ENCODE measurements at places on chromosomes 3 and 15.

DNA sequence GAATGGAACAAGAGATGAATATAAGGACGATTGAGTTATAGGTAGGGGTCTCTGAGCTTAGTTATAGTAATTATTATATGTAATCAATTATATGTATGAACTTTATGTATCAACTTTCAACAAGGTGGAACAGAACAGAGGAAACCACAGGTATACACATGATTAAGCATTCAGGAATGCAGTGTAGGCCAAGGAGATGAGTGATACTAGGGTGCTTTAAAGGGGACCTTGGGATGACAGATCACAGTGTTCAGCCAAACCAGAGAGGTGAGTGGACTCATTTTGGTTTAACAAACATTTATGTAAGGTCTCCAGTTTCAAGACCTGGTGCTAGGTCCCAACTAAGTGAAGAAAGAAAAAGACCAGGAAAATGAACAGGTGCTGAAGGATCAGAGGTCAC lies 895.5 kb downstream of the ROBO2 start:
- DNase-seq: no peak

DNA sequence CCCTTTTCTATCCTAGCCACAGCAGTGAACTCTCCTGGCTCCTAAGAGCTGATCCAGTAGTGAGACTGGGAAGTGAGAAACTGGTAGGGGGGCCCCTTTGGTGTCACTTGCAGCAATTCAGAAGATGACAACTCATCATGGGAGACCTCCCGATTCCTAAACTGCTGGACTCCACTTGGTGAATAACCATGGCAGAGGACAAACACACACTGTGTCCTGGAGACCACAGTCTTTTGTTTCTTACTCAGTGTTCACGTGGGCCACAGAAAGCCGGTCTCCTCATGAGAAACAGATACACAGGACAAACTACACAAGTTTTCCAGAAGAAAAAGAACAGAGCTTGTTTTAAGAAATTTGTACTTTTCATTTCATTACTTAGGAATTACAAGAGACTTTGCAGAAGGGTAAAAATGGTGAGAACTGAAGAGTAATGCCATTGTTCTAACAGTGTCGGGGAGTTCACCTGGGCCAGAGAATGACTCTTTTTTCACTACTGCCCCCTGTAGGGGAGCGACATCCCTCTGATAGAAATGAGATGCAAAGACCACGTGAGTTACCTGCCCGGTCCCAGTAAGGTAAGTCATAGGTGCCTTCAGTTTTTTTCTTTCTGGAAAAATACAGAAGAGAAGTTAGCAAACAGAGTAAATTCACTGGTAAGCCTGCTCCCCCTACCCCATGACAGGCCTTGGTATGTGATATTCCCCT lies 38.1 kb downstream of the ST3GAL6 start:
- no peak for DNase-seq

DNA sequence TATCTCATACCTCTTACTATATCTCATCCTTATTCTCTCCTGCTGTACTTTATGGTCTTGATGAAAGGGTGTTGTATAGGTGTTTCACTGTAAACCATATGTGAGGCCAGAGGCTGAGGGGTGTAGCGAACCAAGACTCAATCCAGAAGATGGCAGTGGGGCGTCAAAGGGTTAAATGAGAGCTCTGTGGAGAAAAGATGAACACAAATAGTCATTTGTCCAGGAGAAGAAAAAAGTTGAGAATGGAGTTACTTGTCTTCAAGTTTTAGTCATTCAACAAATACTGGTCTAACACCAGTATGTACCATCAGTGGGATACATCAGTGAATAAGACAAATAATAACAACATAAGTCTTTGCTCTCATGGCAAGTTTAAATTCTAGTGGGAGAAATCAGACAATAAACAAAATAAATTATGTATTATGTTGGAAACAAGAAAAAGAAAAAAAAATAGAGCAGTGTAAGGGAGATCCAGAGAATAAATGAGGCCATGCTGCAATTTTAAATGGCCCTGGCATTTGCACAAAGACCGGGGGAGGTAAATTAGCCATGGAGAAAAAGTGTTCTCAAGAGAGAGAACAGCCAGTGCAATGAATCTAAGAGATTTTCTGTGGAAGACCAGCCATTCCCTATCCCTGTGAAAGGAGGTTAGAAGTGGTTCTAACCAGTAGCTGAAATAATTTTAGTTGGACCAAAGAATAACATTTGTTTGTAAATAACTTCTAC lies 77.0 kb upstream of the UMPS start:
- DNase-seq: no peak

DNA sequence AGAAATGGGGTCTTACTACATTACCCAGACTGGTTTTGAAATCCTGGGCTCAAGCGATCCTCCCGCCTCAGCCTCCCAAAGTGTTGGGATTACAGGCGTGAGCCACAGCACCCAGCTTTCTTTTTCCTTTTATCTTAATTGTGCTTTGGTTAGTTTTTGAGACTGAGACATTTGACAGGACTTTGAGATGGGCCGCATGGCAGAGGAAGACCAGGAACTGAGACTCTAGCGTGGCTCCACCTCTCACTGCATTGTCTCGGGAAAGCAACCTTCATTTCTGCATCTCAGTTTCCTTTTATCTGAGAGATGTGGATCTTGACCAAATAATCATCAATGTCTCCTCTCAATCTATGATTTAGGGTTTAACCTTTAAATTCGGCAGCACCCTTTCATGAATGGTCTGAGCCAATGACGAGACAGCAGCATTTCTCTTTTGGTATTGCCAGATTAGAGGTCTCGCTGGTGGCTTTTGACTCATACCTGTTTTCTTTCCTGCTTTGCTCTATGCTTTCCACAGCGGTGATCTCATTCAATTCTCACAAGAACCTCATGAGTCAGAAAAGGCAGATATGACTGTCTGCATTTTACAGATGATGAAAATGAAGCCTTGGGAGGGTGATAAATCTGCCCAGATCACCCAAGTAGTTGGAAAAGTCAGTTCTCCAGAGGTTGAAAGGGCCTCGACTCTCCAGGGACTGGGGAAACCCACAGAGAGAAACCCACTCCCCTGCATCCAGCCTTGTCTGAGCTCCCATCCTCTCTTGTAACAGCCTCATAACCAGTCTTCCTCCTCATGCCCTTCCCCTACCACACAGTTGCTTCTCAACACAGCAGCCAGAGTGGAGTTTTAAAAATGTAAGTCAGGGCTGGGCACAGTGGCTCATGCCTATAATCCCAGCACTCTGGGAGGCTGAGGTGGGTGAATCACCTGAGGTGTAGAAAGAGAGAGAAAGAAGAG lies 84.8 kb upstream of the FOXB1 start:
- no peak for DNase-seq

DNA sequence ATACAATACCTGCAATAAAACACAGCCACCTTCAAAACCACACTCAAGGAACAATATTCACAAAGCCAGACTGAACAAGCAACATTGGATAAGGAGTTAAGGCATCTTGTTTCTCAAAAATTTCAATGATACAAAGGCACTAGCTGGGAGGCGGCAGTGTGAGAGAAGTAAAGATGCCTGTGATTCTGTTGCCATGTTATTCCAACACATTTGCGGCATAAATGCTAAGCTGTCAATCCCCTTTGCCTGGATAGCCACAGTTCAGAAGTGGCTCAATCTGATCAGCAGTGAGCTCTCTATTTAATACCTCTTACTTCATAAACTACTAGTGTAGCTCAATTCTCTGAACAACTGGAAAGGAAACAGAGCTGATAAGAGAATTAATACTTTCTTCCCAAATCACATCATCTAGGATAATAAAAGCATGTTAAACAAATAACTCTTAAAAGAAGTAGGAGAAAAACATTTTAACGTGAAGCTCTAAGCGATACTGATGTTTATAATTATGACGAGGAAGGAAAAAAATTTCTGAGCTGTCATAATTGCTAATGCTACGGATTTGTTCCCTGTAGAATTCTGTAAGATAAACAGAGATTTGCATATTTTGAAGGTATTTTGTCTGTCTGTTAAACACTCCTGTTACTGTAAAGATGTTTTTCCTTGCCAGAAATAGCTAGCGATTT lies 358.4 kb downstream of the FOXP1 start:
- DNase-seq: no peak

DNA sequence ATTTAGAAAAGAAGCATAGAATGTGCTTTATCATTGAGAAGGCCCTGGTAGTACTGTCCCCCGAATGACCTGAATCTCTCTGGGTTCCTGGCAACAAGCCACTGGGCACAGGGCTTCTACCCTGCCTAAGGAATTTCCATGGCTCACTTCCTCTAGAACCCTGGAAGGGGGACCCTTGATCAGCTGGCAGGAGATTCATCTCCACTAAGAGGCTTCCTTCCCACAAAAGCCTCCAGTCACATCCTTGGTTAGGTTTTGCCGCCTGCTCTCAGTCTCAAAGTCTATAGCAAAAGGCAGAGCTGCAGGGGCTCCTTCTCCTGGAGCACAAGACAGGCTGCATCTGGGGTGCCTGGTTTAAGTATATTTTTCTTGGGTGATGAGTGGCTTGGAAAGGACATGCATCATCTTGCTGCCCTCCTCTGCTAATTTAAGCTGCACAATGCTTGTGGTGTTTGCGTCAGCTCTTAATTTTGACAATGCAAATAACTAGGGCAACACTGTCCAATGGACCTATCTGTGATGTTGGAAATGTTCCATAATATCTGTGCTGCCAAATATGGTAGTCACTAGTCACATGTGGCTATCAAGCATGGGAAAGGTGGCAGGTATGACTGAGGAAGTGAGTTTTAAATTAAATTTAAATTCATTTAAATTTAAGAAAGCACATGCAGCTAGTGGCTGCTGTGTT lies 33.4 kb upstream of the RARRES1 start:
- DNase-seq: peak; percentile 13

GRCh38 chr15:66752078-66752477 lies 50.0 kb downstream of the SMAD6 start:
- no peak for DNase-seq

GRCh38 chr3:35832140-35832571 lies 192.8 kb downstream of the ARPP21 start:
- no peak for DNase-seq

DNA sequence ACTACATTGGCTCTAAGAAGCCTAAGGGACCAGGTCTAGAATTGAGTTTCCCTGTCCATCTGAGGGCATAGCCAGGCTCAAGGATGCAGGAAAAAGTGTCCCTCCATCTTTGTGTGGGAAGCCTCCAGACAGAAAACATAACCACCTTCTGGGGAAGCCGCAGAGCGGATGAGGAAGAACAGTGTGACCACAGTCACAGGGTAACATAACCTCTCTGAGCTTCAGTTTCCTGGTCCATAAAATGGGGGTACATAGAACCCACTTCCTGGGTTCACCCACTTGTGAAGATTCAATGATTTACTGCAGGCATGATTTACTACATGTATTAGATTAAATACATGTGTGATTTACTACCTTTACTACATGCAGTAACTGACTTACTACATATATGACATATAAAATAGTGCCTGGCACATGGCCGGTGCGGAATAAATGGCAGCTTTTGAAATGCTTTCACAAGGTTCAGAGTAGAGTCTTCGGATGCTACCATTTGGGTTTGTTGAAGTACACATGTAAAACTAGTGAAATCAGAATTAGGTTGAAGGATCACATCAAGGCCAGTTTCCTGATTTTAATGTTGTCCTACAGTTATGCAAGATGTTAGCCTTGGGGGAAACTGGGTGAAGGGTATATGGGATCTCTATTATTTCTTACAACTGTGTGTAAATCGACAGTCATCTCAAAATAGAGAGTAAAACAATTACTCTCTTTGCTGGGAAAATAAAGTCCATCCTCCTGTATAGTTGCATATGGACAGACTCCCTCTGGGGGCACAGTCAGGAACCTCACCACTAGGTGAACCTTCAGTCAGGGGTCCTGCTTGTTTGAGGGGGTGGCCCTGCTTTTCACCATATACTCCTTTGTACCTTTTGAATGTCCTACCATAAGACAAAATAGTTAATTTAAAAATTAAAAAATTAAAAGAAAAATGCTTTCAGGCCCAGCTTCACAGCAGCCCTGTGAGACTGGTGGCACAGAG lies 86.0 kb downstream of the SEMA5B start:
- DNase-seq: peak; percentile 22

DNA sequence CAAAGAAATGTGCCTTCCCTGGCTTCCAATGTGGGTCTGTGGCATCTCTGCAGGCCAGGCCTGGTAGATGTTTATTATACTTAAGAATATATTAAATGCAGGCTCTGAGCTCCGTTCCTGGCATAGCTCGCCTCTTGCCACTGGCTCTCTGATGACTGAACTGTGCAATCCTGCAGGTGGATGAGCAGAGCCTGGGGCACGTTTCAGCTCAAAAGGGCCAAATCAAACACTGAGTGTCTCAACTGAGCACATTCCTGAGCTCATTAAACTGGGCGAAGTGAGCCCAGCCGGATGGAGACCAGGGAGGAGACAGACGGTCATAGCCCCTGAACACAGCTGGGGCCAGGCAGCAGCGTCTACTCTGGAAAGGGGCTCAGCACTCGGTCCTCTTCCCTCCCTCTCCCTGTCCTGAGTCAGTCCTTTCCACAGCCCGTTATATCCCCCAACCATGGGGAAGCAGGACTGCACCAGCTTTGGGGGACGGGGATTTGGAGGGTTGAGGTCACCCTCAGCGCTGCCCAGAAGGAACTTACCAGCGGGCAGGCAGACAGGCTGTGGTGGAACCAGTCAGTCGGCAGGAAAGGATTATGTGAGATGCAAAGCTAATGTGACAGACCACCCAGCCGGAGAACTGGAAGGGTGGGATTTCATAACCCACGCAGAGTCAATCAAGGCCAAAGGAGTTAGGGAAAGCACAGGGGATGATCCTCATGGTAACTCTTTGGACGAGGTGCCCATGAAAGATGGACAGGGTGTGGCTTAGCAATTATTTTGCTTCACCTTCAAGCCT lies 77.4 kb upstream of the ANKRD34C start:
- DNase-seq: no peak

DNA sequence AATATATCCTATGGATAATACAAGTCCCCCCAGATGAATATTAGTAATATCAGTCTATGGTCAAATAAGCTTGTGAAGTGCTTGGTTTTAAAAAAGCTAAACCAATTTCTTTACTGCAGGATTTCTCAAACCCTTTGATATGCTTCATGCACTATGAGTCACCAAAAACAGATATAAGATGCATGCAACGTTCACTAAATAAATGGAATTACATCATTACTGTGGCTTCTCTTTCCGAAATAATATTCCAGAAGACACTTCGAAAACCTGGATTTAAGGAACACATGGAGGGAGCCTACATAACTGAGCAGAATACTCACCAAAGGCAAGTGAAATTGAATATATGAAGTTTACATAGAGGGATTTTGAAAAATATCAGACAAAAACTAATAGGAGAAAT lies 126.3 kb upstream of the ABI3BP start:
- DNase-seq: no peak

- no peak for DNase-seq
These were observed 552 bp upstream of the XYLB start for GRCh38 chr3:38345879-38346586.

- no peak for DNase-seq
These were observed 90.8 kb downstream of the OXNAD1 start for GRCh38 chr3:16355828-16356227.

All from NCI-H2081 (cell line).